AG04450 (cell line): ENCODE measurements at places on chromosomes 7 and 10.

- no peak for DNase-seq
Measured at GRCh38 chr10:127961071-127961470, 54.2 kb downstream of the PTPRE start.

GRCh38 chr7:101108330-101108857 is 18.5 kb upstream of the SERPINE1 start:
- no peak for DNase-seq

GRCh38 chr7:91636728-91637127 is 243.8 kb downstream of the MTERF1 start:
- DNase-seq, result no peak

DNA sequence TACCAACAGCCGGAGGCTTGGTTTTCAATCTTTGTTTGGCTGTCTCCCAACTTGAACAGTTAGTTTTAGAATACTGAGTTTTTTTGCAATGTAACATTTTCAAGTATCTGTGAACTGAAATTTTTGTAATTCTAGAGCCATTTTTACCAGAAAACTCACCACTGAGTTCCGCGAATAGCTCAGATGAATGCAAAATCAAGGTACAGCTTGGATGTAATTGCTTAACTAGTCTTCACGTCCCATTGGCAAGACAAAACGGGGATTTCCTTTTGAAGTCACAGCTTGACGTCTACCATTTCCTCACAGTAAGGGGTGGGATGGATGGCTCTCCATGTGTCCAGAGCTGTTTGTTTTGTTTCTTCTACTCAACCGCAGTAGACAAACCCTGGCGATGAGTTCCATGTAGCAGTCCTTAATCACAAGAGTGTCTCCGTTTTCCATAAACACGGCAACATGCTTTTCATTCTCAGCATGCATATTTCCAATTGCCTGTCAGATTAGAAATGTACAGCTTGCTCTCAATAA is 55.8 kb upstream of the FGFR2 start:
- no peak for DNase-seq

GRCh38 chr10:45625879-45626278 is 46.7 kb downstream of the ZFAND4 start:
- DNase-seq, result no peak

DNA sequence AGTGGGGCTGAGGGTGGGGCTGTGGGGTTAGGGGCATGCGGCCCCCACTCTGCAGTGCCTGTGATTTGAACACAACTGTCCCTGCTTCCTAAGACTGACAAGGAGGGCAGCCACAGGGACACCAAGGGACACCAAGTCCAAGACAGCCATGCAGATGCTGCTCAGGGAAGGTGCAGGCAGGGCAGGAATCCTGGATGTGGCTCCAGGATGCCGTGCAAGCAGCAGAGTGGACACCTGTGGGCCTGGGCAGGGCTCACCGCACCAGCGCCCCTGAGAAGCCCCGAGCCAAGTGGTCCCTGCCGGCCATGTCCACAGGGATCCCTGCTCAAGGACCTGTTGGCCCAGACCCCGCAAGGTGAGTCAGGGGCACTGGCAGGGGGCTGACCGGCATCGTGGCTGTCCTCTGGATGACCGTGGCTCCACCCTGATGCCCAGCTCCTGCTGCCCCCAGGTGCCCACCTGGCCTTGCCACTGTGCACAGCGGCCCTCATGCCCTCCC is 58.5 kb downstream of the STK32C start:
- DNase-seq, result no peak

DNA sequence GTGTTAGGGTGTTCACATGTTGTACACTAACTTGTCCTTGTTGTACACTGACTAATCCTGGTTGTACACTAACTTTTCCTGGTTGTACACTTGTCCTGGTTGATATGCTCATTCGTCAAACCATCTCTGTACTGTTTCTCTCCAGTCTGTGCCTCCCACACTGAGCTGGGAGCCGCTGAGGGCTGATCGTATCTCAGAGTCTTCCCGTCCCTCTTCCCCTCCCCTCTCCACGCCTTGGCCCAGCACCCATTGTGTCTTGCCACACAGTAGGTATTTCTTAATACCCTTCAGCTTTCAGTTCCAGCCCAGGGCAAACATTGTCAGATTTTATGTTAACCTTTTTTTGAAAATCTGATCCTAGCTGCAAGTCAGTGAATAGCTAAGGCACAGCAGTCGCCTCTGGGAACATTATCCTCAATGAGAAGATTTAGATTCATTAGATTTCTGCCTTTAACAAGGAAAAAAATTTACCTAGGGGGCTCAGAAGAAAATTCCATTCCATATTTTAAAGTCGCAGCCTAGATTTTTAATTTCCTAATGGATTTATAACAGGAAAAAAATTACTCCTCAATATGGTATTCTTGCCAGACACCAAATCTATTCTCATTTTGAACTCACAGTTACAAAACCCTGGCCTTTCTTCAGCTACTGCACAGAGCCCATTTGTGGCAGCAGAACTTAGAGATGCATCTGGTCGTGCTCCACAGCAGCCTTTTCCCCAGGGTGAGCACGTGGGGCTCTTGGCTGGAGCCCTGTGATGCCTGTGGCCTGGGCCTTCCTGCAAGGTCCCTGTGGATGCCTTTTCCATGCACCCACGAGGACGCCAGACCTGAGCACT is 33.0 kb upstream of the CHST15 start:
- no peak for DNase-seq

- DNase-seq, result no peak
Measured at GRCh38 chr7:83738291-83738835, 89.4 kb upstream of the SEMA3E start.

GRCh38 chr7:158185653-158186052 is 402.0 kb downstream of the PTPRN2 start:
- no peak for DNase-seq

DNA sequence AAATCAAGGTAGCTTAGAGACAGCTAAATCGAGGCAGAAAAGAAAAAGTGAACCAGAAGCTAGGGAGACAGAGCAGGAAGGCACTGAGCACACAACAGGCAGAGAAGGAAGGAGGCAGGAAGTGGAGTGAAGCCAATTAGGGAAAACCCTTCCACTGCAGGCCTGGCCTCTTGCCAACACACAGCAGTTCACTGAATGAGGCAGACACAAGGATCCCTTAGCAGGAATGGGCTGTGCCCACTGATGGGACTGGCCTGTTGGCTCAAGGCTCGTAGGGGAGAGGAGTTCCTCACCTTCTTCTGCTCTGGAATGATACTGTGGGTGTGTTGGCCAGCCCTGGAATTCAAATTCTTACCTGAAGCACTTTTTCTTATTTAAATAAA is 220.3 kb upstream of the STK17A start:
- DNase-seq, result no peak

DNA sequence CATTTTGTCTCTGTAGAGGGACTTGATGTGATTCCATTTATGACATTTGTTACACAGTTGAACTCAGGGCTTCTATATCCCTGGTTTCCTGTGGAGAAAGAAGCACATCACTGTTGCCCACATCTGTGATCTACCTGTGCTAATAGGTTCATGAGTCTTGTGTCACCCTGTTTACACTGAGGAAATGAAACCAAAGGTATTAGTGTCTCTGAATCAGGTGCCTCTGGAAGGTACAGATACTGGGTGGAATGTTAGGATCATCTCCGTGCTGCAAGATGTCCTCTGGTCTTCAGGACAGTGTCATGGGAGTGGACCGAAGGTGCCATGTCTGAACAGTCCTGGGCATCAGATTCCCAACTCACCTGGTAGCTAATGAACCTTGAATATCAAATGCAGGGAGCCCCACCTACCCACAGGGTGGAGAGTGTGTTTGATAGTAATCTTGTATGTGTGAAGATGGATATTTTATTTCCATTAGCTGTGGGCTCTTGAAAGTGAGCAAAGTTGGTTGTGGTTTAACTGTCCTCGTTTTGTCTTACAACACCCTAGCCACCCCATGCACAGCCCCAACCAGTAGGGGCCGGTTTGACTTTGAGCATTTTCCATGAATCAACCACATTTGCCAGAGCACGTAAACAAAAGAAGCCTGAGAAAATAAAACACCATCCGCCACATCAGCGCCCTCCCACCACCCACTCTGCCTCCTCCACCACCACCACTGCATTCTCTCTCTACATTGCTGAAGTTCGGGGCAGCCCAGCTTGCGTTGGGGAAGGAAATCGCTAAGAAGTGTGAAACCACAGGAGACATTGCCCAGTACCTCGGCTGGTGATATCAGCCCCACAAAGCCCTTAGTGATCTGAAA is 40.7 kb downstream of the TARP start:
- no peak for DNase-seq

DNA sequence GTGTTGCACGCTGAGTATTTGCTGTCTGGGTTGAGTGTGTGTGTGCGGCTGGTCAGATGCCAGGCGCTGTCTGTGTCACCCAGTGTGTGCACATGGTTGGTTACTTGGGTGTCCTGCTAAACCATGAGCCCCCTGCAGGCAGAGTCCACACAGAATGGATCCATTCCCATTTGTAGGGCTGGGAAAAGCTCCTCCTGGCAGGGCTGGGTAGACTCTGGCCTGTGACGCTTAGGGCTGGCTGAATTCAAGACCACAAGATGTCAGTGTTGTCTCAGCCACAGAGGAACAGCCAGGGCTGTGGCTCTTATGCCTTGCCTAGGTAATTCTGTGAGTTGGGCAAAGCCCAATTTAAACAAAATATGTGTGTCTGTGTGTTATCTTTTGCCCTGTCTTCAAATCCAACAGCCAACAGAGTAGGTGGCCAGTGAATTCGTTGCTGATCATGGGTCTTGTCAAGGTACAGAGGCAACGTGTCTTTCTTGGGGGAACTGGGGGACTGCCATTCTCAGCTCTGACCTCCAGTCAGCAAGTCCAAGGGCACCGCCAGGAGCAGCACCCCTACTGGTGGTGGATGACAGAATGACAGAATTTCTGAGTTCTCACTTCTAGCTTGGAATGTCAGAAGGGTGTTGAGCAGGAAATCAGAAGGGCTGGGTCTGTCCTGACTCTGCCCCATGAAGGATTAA is 285.1 kb downstream of the CCSER2 start:
- DNase-seq, result no peak

DNA sequence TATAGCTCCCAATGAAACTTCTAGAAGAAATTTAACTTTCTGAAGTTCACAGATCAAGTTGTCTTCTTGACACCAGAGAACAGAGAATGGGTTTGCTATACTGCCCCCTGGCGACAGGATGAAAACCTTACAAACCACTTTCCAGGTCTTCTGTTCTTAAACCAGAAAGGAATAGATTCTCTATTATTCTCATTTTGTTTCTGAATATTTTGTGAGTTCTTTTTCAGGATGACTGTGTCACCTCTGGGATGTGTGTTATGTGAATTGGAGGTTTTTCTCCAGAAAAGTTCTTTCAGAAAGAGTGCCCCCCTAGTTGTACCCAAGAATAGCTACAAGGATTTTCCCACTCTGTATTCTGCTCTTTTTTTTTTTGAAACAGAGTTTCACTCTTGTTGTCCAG is 6.3 kb downstream of the IFT22 start:
- no peak for DNase-seq

- DNase-seq, result no peak
Measured at GRCh38 chr10:132981173-132981555, 38.8 kb upstream of the CFAP46 start.

- no peak for DNase-seq
Measured at GRCh38 chr7:127367679-127368078, 24.8 kb downstream of the ZNF800 start.

- DNase-seq, result peak; percentile 33
Measured at GRCh38 chr10:118720685-118721538, 33.9 kb downstream of the CACUL1 start.

- no peak for DNase-seq
Measured at GRCh38 chr7:158246272-158246959, 341.2 kb downstream of the PTPRN2 start.

- DNase-seq, result no peak
Measured at GRCh38 chr10:26357203-26357602, 80.9 kb upstream of the APBB1IP start.

GRCh38 chr7:33841705-33842129 is 63.6 kb upstream of the BMPER start:
- no peak for DNase-seq

GRCh38 chr10:90112681-90113080 is 411.3 kb downstream of the KIF20B start:
- no peak for DNase-seq

DNA sequence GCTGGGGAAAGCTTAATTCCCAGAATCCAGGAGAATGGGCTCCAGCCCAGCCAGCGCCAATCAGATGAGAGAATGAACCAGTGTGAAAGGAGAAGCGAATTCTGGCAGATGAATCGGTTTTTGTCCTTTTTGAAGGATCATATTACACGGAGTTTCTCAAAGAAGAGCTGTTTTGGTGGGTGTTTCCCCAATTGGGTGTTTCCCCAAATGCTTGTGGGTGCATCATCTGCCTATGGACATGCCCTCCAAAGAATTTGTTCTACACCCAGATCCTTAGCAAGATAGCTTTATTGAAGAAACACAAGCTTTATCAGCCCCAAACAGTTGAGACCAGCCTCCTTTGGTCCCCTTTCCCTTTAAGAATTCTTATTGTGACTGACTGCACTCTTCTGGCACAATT is 186.5 kb upstream of the GPR26 start:
- no peak for DNase-seq

DNA sequence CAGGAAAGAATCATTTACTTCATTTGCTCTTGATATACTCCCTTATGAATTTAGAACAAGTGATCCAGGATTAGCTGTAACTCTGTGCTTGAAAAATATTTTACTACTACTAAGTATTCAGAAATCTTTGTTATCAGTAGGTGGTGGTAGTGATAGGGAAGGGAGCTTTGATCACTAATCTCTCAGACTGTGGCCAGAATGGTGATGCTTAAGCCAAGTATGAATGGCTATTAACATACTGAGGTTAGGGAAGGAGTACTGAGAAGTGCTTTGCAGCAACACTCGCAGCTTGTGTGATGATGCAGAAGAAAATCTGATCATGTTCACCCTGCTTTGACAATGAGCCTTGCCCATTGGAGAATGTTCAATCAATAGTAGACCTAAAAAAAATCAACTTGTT is 29.3 kb downstream of the AP3M1 start:
- no peak for DNase-seq

DNA sequence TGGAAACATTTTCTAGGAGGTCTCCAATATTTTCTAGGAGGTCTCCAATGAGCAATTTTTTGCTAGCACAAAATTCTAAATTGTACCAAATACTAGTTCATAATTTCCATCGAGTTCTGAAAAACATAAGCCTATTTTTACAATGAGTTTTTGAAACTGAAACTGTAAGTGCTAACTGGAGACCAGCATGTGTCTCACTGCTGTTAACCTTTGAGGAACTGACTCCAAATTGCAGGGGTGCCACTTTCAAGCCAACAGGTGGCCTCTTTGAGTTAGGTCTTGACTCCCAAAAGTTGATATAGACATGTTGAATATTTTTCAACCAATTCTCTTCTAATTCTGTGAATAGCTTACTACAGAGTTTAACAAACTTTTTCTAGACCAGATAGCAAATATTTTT is 58.8 kb downstream of the CAV1 start:
- DNase-seq, result no peak

DNA sequence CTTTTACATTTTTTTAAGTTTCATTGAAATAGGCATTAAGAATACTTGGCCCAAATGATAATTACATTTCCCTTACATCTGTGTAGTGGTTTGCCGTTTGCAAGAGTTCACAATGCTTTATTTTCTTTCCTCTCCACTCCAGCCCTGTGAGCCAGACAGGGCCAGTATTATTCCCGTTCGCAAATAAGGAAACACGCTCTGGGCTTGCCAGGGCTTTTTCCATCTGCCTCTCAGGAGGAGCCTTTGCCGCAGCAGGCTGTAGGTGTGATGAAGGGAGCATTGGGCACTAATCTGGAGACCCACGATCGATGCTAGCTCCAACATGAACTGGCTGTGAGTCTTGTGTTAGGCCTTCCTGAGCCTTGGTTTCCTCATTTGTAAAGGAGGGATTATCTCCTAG is 154.4 kb downstream of the GALNT17 start:
- no peak for DNase-seq

GRCh38 chr10:11505639-11506038 is 105.8 kb downstream of the USP6NL start:
- no peak for DNase-seq

GRCh38 chr10:64546073-64546472 is 1024.9 kb downstream of the REEP3 start:
- no peak for DNase-seq
